Sciatic nerve (tissue), 2 donors: ENCODE measurements at places on chromosomes 3 and 15. TPM values are rescaled to one million over a fixed set of nuclear protein-coding genes. Genes with fewer than 3 reads are reported as not detected.

PPARG gene
- total RNA-seq, result 37.8 TPM

MKRN2OS gene
- total RNA-seq, result not detected

SCAANT1 gene
- total RNA-seq, result not detected

FBXL22 gene
- 0.71 TPM for total RNA-seq

GPR62 gene
- 0.13 TPM for total RNA-seq

CTXND1 gene
- 6.3 TPM for total RNA-seq

LDHAL6B gene
- total RNA-seq, result not detected

SNRPA1 gene
- total RNA-seq, result 43.8 TPM

APBA2 gene
- total RNA-seq, result 3.5 TPM

SHISA5 gene
- 138 TPM for total RNA-seq

SPTBN5 gene
- total RNA-seq, result 35.0 TPM

DLL4 gene
- total RNA-seq, result 33.3 TPM

AHSG gene
- not detected for total RNA-seq

CPLX3 gene
- not detected for total RNA-seq

C3orf20 gene
- 0.18 TPM for total RNA-seq

WDR82 gene
- total RNA-seq, result 71.5 TPM

ADCY5 gene
- total RNA-seq, result 16.8 TPM

AADACL2 gene
- not detected for total RNA-seq

SHC4 gene
- total RNA-seq, result 74.2 TPM

STRC gene
- total RNA-seq, result 0.89 TPM

CCK gene
- total RNA-seq, result not detected

SLC22A13 gene
- 0.98 TPM for total RNA-seq

SOX14 gene
- not detected for total RNA-seq

CHRNA7 gene
- 1.5 TPM for total RNA-seq

TM6SF1 gene
- 7.8 TPM for total RNA-seq
